A549 treated with CpdA at 1 μM for 4 hours (cell line): ENCODE measurements at places on chromosomes 6 and 20. TPM values are rescaled to one million over a fixed set of nuclear protein-coding genes. Genes with fewer than 3 reads are reported as not detected.

The CST11 gene
- total RNA-seq: not detected in 5 replicates

The ZBTB46 gene
- 0.59 to 1.1 TPM (median 0.78 TPM) in 5 replicates for total RNA-seq

The COL20A1 gene
- 0.73 to 1.4 TPM (median 1.1 TPM) in 5 replicates for total RNA-seq

The ARMC12 gene
- 0.23 to 0.47 TPM (median 0.32 TPM) in 4 of 5 replicates, not detected in the other for total RNA-seq

The NOX3 gene
- not detected in 5 replicates for total RNA-seq

The MACROD2 gene
- 0.50 to 1.1 TPM (median 0.79 TPM) in 5 replicates for total RNA-seq

The MATN4 gene
- 0.08 to 0.14 TPM (median 0.10 TPM) in 3 of 5 replicates, not detected in the others for total RNA-seq
